Memory B cell (primary cell): ENCODE measurements at places on chromosomes 11 and 22.

DNA sequence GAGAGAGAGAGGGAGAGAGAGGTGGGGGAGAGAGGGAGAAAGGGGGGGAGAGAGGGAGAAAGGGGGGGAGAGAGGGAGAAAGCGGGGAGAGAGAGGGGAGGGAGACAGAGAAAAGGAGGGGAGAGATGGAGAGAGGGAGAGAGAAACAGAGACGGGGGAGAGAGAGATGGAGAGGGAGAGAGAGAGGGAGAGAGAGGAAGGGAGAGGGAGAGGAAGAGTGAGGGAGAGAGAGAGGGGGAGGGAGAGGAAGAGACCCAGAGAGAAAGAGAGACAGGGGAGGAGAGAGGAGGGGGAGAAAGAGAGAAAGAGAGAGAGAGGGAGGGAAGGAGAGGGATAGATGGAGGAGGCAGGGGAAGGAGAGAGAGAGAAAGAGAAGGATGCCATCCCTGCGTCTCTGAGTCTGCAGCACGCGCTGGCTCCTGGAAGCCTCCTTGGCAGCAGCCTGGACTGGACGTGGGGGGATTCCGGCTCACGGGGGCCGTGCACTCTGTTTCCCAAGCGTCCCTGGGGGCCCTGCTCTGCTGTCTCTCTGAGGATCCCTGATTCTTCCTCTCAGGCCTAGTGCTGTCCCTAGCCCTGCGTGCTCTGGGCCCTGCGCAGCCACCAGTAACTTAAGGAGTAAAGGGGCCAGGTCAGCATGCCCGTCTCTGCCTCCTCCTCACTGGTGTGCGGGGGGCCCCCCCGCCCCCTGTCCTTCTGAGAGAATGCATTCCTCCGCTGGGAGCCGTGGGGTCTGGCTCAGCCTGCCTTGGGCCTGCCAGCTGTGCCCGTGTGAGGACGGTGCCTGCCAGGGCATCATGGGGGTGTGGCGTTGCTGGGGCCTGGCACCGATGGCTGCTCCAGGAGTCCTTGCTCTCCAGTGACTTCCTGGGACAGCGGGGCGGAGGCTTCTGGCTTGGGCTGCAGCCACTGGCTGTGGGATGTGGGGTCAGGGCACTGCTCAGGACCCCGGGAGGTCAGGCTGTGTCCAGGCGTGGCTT, 429.5 kb downstream of the TBC1D22A start:
- DNase-seq, result no peak

- no peak for DNase-seq
Measured at GRCh38 chr11:130431801-130432200, 3.4 kb upstream of the ADAMTS8 start.

DNA sequence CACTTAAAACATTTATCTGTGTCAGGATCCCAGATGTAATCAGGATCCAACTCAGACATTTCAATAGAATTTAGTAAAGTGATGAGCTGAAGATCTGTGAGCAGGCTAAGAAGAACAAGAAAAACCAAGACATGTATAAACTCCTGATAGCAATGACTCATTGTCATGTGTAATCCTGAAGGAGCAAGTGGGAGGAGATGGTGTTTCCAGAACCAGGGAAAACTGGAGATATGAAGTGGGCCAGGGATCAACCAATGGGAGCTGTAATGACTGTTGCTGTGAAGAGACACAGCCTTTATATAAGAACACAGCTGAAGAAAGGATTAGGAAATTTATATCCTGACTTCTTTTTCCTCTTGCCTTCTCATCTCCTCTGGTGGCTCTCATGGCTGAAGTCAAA, 682.5 kb upstream of the ARHGAP42 start:
- no peak for DNase-seq

DNA sequence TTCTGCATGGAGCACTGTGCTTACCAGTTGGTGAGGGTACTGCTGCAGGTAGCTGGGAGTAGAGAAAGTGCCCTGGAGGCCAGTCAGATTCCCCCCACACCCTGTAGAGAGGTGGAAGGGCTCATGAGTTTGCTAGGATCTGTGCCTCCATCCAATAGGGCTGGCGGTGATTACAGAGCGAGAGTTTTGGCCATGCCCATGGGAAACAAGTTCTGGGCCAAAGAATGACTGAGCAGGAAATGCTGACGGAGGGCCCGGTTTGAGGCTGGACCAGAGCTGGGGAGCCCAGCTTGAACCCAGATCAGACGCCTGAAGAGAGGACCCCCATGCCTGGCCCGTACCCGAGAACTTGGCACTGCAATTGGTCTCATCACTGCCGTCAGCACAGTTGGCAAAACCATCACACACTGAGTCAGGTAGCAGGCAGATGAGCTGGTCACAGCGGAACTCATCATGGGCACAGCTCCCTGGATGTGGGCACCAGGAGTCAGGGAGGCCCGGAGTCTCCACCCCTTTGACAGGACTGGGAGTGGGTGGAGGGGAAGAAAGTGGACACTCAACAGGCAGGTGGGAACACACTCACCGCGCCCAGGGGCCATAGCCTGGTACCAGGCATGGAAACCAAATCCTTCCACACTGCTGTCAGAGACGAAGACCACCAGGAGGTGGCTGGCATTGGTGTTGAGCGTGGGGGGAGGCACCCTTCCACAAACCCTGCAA, 2.1 kb downstream of the MFRP start:
- DNase-seq, result no peak

DNA sequence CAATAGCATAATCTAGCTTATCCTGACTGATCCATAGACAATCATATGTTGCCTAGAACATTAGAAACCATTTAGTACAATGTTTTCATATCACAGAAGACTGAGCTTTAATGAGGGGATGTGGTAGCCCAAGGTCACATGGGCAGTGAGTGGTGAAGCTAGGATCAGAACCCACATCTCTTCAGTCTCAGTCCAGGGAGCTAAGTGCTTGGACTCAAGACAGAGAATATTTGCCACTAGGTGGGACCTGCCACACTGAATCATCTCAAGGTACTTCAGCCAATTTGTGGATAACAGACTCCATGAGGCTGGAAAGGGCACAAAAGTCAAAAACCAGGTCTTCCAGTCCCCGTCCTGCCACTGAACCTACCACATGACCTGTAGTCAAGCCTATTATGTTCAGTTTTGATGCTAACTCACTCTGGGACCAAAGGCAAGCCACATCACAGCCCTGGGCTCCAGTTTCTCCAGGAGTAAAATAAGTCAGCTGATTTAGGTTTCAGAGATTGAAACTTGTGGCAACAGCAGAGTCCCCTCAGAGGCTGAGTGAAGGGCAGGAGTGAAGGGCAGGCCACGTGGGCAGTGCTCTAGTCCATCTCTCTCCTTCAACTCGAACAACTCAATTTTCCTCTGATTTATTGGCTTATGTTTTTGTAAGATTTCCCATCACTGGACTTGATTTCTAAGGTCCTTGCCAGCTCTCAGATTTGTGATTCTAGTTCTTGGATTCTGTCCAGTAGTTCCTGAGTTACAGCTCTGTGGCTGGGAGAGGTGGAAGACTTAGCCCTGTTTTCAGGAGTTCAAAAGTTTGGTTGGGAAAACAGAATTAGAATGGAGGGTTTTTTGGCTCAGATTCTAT, 84.6 kb upstream of the PHOX2A start:
- DNase-seq, result no peak

DNA sequence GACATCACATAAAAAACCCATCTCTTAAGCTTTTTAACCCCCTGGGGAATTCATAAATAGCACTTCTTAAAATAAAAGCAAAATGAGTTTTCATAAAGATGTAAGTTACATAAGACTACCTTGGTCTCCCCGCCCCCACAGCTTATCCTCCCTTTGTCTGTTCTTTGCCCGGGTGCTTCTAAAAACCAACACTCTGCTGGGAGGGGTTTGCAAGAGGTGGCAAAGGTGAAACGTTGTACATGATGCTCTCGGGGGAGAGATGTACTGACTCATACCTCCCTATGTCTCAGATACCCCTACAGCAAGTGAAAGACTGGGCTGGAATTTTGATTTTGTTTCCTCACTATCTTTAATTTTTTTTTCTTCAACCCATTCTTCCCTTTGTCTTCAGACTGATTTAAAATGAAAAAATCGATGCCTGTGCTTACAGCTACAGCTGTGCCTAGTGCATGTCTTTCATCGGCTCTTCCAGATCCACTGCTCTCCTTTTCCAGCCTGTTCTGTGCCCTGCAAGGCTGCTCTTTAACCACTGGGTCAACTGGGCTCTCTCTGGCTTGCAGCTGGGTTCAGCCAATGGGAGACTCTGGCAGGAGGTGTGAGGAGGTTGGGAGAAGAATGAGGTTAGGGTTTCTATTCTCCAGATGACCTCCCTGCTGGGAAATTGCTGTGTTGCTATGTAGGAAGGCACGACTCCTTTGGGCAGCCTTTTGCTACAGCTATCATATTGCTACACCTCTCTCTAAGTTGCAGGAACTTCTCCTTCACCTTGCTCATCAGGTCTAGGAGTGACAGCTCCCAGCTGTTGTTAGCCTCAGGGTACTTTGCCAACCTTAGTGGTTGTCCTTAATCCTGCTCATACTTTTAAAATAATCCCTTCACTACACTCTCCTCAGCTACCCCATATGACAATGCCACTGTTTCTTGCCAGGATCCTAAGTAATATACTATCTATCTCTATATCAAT, 266.5 kb downstream of the TENM4 start:
- no peak for DNase-seq

DNA sequence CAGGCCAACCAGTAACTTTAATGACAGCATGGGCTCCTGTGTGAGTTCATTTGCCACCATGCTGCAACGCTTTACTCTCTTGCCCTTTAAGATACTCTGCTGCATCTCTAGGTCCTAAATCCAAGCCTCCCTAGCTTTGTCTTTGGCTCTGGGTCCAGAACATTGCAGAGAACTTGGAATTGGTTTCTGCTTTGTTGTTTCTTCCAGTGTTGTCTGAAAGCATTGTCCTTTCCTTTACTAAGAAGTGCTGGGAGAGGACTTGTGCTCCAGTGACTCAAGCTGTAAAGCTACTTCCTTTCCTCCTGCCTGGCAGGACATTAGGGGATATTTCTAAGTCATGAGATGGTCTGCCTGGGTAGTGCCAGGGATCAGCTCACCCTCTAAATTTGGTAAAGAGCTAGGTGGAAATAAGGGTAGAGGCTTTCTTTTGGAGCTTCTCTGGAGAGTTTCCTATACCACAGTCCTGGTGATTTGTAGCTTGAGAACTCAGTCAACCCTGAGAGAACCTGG, 202.5 kb upstream of the CADM1 start:
- no peak for DNase-seq

GRCh38 chr11:61384271-61385242, 7.8 kb upstream of the TMEM216 start:
- no peak for DNase-seq
